Suppressor macrophage treated with lipopolysaccharide for 4 hours (primary cell): ENCODE measurements at places on chromosomes 16 and 17.

DNA sequence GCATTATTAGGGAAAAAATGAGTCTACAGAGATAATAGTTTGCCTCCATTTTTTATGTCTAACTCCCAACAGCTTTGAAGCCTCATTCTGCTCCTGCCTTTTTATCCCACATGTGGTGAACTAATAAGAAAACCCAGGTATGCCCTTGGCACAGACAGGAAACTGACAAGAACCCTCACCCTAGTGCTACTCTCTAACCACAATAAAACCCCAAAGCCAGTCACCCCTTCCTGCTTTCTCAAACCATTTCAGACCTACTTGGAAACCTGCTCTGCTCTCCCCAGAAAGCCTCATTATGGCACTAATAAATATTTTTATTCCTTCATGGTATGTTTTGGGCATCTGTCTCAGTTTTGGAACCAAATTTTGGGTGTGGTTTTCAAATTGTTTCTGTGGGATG is 3.9 kb upstream of the MARVELD3 start:
- no peak for DNase-seq

DNA sequence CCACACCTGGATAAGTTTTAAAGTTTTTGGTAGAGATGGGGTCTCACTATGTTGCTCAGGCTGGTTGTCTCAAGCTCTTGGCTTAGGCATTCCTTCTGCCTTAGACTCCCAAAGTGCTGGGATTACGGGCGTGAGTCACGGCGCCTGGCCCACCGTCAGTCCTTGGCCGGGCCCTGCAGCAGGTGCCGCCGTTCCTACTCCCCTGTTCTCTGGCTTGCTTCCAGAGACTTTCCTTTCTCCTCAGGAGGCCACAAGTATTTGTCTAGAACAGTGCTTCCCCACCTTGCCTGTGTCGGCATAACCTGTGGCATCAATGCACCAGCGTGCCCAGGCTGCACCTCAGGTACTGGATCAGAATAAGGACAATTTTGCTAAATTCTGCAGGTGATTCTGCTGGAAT is 3.0 kb upstream of the MGAT5B start:
- DNase-seq, result no peak

DNA sequence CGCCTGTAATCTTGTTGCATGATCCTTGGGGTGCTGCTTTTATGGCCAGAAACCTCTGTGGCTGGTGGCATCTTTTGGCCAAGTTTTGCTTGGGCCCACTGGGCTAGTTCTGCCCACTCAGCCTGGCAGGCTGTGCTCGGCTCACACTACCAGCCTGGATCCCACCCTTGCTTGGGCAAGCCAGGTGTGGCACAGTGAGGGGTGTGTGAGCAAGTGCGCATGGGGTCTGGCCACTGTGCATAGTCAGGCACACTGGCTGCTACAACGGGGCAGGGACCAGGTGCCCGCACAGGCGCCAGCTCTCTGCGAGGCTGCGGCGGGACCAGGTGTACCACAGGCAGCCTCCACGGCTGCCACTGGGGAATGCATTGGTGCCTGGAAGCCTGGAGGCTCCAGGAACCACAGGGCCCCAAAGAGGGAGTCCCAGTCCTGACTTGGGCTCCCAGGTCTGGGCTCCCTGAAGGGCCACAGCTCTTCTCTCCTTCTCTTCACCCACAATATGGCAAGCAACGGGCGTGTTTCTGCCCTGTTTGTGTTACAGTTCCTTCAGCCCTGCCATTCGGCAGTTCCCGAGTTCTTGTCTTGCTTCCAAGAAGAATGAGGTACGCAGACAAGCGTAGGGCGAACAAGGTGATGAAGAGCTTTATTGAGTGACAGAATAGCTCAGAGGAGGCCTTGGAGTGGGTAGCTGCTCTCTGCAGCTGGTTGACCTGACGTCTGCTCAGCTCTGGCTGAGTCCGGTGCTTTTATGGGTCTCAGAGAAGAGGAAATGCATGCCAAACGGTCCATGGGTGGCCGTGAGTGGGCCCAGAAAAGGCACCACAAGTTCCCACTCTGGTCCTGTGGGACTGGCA is 26.7 kb upstream of the PRM1 start:
- DNase-seq, result no peak

DNA sequence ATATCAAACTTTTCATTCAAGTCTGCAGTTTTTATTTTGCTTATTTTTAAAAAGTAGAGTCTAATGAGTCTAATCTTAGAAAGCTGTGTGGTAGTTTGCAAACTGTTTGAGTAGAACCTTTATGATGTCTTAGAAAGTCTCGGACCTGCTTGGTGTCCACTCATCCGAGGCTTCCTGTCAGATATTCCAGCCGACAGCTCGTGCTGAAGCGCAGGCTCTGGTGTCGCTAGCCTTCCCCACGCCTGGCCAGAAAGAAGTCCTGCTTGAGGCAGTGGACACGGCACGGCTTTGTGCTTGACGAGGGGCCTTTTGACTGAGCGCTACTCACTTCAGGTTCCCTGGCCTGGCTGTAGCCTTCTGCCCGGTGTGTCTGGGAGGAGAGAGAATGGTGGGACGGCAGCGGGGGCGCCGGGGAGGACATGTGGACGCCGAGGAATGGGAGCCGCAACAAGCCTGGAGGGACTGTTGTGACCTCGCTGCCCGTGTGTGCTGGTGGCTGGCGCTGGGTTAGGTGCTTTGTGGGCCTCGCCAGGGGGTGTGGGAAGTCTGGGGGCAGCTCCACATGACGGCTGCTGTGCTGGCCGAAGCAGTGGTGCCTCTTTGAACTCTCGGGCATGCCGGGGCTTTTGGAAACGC is 33.5 kb downstream of the BANP start:
- no peak for DNase-seq

DNA sequence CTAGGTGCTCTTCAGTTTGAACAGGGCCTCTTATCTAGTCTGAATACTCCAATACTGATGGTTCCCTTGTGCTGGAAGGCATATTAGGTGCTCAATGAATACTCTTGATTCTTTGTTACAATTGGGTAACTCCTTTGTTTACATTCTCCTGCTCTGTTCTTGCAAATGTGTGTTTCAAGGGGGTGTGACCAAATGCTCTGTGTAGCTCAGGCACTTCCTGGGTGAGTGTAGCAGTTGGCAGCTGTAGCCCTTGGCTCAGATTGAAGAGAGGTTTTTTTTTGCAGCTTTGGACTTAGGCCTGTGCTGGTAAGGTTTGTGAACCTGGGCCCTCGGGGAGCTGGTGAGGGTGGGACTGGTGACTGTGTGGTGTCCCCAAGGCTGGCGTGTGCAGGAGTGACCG is 20.2 kb downstream of the TBCD start:
- no peak for DNase-seq

DNA sequence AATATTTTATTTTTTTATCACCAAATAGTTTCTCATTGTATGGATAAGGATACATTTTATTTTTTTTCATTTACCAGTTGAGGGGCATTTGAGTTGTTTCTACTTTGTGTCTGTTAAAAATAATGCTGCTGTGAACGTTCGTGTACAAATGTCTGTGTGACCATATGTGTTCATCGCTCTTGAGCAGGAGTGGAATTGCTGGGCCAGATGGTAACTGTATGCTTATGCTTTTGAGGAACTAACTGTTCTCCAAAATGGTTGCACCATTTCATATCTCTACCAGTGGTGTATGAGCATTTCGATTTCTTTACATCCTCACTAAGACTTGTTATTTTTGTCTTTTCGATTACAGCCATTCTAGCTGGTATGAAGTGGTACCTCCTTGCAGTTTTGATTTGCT is 212.5 kb upstream of the N4BP1 start:
- no peak for DNase-seq

- DNase-seq, result no peak
Measured at GRCh38 chr17:334974-335481, 17.6 kb downstream of the RPH3AL start.

- no peak for DNase-seq
Measured at GRCh38 chr17:82960419-82961271, 118.8 kb upstream of the METRNL start.

GRCh38 chr17:61385577-61386236 is 13.9 kb upstream of the TBX2 start:
- DNase-seq, result no peak

DNA sequence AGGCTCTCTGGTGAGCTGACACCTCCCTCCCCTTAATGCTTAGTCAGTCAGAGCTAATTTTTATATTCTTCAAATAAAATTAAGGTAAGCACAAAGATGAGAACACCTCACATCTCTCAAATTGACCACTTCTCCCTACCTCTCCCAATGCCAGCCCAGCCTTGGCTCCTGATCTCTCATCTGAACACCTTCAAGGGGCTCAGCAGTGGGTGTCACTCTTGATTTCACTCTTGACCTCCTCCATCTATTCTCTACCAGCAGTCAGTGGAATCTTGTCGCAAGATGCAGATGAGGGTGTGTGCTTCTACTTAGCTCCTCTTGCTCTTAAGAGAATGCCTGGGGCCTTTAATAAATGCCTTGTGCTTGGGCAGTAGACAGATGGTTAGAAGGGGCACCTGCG is 309.0 kb upstream of the IRX3 start:
- no peak for DNase-seq

- no peak for DNase-seq
Measured at GRCh38 chr16:53519417-53520091, 16.5 kb upstream of the AKTIP start.

DNA sequence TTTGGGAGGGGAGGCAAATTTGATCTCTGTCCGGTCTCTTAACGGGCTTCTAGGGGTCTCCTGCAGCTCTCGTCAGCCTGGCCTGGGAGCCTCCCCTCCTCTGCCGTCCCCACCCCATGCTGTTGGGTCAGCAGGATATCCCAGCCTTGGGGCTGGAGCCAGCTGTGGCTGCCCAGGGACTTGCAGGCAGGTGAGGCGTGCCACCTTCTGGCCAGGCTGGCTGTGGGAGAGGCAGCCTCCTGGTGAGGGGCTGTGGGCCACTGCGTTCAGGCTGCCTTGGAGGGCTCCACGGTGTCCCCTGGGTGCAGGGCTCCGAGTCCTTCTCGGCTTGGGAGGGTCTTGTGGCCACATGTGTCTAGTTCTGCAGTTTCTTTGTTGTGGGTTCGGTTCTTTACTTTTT is 34.6 kb downstream of the TBCD start:
- DNase-seq, result no peak

DNA sequence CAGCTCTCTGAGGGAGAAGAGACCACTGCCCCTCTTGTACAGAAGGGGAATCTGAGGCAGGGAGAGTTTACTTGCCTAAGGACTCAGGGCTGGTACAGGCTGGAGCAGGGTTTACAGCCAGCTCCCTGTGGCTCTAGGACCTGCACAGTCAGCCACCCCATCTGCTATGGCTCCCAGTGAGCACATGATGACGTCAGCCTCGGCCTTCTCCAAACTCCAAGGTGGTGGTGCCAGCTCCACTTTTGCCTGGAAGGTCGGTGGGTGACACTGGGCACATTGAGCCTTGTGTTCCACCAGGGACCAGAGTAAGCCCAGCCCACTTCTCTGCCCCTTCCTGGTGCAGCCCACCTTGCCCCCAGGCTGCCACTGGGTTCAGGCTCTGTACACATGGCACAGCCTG is 202.2 kb downstream of the ENGASE start:
- DNase-seq, result no peak

DNA sequence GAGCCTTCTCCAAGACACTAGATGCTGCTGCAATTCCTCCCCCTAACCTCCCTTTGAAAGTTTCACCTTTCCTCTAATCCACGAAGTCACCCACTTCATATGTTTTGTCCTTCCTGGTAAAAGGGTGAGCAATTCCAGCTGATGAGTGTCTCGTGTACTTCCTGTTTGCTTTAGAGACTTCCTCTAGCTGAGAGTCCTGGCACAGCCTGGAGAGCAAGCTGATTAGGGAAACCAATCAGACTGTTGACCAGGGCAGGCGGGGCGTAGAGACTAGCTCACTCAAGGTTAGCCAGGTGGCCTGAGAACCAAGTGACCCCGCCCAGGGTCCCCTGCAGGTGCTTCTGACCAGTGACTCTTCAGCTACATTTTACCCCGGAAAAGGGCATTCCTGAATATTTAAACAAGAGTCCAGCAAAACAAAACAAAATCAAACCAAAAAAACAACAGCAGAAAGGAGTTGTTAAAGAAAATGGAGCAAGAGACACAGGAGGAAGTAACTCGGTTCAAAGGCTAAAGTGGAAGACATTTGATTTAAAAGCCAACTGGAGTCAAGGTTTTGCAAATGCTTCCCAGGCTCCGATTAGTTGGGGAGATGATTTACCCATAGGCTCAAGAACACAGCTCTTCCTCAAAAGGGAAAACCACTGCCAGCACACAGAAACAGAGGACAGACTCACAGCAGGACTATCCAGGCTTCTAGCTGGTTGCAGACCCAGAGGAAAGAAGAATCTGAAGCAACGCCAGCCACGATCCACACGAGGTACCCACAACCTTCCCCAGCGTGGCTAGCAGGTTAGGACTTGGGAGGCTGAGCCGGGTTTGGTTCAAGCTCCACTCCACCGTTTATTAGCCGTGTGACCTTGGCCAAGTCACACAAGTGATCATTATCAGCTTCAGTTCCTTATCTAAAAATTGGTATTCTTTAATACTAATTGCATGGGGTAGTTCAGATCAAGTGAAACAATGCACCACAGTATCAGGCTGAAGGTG is 13.4 kb downstream of the HSPB9 start:
- peak; percentile 84 for DNase-seq

- DNase-seq, result peak; percentile 95
Measured at GRCh38 chr16:81632392-81633146, 146.5 kb upstream of the PLCG2 start.

DNA sequence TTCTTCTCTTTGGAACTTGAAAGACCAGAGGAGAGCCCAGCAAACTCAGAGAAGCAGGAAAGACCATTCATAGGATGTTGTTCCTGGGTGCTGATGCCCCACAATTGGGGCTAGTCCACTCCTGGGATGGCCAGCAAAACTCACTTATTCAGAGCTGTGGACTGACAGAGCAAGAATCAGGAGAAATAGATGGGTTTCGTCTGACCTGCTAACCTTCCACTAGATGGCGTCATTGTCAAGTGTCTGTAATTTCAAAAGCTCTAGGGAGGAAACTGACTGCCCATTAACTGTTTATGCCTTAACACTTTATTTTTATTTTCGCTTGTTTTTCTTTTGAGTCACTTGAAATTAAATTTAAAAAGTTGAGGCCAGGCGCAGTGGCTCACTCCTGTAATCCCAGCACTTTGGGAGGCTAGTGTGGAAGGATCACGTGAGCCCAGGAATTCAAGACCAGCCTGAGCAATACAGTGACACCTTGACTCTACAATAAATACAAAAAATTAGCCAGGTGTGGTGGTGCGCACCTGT is 28.7 kb upstream of the MILR1 start:
- DNase-seq, result peak; percentile 89

DNA sequence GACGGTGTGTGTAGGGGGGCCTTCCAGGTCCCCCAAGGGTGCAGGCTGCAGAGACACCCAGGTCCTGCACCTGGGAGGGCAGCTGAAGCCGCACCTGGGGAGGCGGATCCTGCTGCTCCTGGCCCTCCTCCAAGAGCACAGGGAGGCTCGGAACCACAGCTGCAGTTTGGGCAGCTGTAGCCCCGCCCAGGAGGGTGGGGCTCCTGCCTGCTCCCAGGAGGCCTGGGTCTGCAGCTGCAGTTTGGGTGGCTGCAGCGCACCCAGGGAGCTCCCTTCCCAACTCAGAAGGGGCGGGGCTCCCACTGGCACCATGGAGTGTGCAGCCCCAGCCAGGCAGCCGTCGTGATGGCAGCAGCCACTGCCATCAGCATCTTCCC is 69.4 kb upstream of the NKD1 start:
- no peak for DNase-seq

GRCh38 chr16:46894036-46894672 is 10.0 kb downstream of the GPT2 start:
- no peak for DNase-seq

GRCh38 chr16:71460236-71460635 is 1.8 kb downstream of the ZNF23 start:
- DNase-seq, result no peak

GRCh38 chr16:29319726-29320125 is 86.8 kb downstream of the NPIPB11 start:
- no peak for DNase-seq

- peak; percentile 75 for DNase-seq
Measured at GRCh38 chr16:23855010-23855409, 19.2 kb downstream of the PRKCB start.
